ENCODE measurements at places on chromosomes 4 and X. TPM values are rescaled to one million over a fixed set of nuclear protein-coding genes. Genes with fewer than 3 reads are reported as not detected.
A peak's percentile ranks its signal among the peaks of the same experiment; 100 is the strongest.

DNA sequence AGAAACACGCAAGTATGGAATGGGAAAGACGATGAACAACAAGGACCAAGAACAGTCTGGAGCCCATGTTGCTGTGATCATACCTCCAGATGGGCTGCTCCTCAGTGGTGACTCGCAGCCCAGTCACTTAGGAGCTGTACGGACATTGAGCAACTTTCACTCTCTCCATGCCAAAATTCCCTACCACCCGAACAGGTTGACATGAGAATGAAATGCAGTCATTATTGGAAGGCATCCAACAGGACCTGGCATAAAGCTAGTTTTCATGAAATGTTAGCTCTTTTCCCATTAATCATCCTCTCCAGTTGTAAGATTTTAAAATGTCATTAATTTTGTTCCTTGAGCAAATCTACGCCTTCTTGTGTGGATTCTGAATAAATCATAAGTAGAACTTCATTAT, 82.7 kb upstream of the GPM6B start:
- peak; percentile 19 for DNase-seq

- no peak for DNase-seq
Observed at GRCh38 chrX:9137152-9137551, 103.2 kb upstream of the FAM9B start.

DNA sequence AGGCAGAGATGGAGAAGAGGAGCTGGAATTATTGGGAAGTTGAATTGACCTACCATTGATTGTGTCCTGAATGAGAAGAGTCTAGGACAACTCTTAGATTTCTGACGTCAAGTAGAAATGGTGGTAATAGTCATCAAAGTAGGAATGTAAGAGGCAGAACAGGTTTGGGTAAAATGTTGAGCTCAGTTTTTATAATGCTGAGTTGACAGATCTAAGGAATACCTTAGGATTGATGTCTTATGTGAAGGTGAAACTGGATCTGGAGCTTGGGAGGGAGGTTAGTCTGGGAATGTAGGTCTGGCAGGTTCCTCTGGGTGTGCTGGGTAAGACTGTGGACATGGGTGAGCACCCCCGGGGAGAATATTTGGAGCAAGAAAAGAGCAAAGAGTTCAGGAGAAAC, 31.9 kb downstream of the JADE1 start:
- DNase-seq, result no peak

DNA sequence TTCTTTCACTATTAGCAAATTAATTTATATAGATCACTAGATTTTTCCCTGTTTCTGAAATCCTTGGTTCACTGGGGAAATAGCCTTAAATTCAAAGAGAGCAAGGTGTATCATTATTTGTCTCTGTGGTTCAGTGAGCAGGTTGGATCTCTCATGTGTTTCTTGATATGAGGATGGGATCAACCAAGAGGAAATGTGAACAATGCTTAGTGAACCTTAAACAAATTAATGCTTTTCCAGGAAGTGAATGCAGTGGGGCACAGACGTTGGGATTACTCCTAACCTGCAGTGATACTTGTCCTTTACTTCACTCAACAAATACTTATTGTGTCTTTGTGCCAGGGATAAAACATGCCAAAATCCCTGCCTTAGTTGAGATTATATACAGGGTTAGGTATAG, 193.2 kb downstream of the SHROOM3 start:
- no peak for DNase-seq

DNA sequence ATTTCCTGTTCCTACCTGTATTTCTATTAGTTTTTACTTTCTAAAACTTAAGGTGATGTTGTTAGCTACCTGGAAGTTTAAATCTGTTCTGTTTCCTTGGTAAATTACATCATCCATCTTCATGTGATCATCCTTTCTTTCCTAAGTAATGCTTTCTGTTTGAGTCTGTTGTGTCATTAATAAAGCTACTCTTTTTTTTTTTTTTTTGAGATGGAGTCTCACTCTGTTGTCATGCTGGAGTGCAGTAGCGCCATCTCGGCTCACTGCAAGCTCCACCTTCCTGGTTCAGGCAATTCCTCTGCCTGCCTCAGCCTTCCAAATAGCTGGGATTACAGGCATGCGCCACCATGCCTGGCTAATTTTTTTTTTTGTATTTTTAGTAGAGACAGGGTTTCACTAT, 73.3 kb downstream of the FIP1L1 start:
- DNase-seq, result no peak

DNA sequence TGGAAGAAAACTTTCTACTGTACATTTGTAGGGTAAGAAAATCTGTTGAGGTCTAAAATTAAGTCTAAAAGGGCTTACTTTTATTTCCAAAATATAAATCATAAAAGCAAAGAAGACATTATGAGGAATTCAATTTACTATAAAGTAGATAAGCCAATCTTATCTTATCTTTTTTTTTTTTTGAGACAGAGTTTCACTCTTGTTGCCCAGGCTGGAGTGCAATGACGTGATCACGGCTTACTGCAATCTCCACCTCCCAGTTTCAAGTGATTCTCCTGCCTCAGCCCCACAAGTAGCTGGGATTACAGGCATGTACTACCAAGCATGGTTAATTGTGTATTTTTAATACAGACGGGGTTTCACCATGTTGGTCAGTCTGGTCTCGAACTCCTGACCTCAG, 166.9 kb downstream of the NR3C2 start:
- peak; percentile 85 for DNase-seq

DNA sequence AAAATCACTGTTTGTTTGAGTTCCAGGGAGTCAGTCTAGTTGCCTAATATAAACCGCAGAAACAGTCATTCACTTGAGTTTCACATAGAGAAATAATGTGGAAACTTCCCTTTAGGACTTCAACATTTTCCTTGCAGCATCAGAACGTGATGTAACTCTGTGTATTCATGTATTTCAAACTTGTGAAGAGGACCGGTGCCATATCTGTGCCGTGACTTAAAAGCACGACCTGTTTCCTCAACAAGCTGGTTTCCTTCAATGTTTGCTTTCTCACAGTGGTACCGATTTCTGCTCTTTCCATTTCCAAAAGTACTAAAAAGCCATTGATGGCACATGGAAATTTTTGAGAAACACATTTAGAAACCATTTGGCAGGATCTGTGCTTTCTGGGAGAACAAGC, 166.6 kb upstream of the RAPGEF2 start:
- DNase-seq, result no peak

GRCh38 chr4:141210168-141210567, 10.5 kb upstream of the ZNF330 start:
- no peak for DNase-seq

The SLC6A8 gene
- total RNA-seq, result 27.0 TPM

The RAB28 gene
- total RNA-seq, result 13.5 TPM

The GUCY1B1 gene
- 53.9 TPM for total RNA-seq

Data from umbilical cord (tissue), 2 donors.